H9 (cell line): ENCODE measurements at places on chromosomes 5 and 9.
A peak's percentile ranks its signal among the peaks of the same experiment; 100 is the strongest.

- peak; percentile 61 for DNase-seq
Measured at GRCh38 chr5:150484964-150485692, 22.8 kb upstream of the NDST1 start.

GRCh38 chr5:68533571-68534084 lies 318.1 kb downstream of the PIK3R1 start:
- DNase-seq, result no peak

DNA sequence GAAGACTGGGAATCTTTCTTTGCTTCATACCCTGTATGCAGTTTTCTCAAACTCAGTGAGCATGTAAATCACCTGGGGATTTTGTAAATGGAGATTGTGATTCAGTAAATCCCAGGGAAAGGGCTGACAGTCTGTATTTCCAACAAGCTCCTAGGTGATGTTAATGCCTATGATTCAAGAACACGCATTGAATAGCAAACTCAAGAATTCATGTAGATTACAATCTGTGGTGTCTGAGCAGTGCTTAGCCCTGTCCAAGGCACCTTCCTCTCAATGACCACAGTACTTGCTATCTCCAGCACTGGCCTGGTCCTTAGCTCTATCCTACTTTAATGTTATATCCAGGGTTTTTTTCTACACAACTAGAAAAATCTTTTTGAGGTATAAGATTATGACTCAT lies 721.4 kb upstream of the MEF2C start:
- DNase-seq, result no peak

- no peak for DNase-seq
Measured at GRCh38 chr5:143494595-143494994, 91.1 kb upstream of the NR3C1 start.

- DNase-seq, result peak; percentile 20
Measured at GRCh38 chr5:157456301-157456700, 3.7 kb upstream of the NIPAL4 start.

GRCh38 chr5:36111238-36111637 lies 40.4 kb downstream of the LMBRD2 start:
- no peak for DNase-seq
